ENCODE measurements at places on chromosomes 6 and 20.
A peak's percentile ranks its signal among the peaks of the same experiment; 100 is the strongest.

DNA sequence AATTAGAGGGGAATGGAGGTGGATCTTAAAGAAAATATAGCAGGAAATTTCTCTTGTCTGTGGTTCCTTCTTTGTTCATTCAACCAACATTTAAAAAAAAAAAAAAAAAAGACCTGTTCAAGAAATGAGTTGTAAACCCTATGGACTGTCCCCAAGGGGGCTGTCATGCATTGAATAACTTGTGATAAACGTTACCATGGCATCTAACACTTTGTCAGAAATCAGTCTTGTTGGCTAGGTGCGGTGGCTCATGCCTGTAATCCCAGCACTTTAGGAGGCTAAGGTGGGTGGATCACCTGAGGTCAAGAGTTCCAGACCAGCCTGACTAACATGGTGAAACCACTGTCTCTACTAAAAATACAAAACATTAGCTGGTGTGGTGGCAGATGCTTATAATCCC lies 381.7 kb downstream of the BCKDHB start:
- DNase-seq, result no peak

- peak; percentile 41 for DNase-seq
These were observed 338.5 kb downstream of the HACE1 start for GRCh38 chr6:104521176-104521575.

DNA sequence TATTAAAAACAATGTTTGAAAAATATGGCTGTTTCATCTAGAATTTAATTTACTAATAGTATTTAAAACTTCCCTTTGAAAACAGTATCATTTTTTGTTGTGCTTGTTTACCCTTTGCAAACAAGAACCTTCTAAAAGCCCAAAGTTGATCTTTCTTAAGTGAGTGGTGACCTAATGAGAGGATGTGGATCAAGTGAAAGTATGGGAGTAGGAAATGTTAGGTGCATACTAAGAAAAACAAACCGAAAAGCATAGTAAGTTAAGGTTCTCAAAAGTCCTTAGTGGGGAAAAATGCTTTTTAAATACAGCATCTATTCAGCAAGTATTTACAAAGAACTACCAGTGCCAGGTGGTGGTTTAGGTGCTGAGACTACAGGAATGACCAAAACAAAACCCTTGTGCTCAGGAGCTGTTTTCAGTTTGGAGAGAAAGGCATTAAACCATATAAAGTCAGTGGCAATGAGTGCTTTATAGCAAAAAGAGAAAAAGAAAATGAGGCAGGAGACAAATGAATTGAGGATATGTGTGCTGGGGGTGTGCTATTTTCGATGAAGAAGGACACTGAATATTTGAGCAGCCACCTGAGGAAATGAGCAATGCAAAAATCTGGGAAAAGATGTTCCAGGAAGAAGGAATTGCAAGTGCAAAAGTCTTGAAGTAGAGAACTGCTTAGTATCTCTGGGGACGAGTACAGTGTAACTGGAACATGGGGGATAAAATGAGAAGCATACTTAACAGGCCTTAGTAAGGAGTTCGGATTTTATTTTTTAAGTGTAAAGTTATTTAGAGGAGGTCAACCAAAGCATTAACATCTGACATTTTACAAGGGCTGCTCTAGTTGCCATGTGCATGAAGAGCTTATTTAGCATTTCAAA lies 24.0 kb downstream of the RNF146 start:
- DNase-seq, result no peak

DNA sequence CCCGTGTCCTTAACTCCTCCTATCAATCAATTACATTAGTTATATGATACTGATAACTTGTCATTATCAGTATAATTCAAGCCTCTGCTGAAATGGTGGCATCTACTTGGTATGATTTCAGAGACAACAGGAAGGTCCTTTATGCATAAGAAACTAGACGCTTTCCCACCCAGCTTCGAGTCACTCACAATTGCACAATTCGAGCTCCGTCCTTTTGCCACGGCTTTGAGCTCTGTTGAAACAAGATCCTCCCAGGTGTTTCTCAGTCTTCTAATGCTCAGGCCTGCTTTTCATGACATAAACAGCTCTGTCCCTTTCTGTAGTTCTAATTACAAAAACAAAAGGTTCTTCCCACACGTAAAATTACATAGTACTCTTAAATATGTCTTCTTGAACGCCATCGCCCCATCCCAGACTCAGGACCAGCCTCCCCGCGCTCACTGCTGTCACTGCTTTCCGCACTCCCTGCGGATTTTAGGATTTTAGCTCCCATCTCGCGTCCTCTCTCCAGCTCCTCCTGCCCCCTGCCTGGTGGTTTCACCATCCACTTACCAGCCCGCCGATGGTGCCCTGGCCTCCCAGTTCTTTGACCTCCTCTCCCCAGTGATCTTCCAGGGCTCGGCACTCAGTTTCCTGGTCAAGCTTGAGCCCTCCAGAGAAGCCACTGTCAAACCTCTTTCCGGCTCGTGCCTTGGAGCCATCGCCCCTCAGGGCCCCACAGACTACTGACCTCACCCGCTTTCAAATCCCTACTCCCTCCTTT lies 23.2 kb upstream of the PNPLA1 start:
- no peak for DNase-seq

GRCh38 chr6:63537959-63538300 lies 34.4 kb upstream of the LOC128125822 start:
- no peak for DNase-seq

DNA sequence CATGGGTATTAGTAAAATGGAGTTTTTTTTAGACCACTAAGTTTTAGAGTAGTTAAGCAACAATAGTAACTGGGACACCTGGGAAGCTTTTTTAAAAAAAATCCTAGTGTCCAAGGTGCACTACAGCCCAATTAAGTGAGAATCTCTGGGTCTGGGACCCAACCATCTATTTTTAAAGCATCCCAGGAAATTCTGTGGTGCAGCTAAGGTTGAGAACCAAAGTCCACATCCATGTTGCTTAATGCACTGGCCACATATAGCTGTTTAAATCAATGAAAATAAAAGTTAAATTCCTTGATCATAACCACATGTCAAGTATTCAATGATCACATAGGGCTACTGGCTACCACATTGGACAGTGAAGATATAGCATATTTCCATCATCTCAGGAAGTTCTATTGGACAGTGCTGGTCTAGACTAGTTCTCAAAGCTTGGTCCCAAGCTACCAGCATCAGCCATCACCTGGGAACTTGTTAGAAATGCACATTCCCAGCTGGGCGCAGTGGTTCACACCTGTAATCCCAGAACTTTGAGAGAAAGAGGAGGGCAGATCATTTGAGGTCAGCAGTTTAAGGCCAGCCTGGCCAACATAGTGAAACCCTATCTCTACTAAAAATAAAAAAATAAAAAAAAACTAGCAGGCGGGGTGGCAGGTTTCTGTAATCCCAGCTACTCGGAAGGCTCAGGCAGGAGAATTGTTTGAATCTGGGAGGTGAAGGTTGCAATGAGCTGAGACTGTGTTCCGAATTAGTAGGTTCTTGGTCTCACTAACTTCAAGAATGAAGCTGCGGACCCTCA lies 12.7 kb downstream of the KIF13A start:
- DNase-seq, result no peak

GRCh38 chr6:55756531-55757031 lies 118.8 kb downstream of the BMP5 start:
- DNase-seq, result no peak

GRCh38 chr6:93684339-93684738 lies 265.0 kb upstream of the EPHA7 start:
- DNase-seq, result no peak

- no peak for DNase-seq
These were observed 434.8 kb downstream of the MAFB start for GRCh38 chr20:40254023-40254772.

DNA sequence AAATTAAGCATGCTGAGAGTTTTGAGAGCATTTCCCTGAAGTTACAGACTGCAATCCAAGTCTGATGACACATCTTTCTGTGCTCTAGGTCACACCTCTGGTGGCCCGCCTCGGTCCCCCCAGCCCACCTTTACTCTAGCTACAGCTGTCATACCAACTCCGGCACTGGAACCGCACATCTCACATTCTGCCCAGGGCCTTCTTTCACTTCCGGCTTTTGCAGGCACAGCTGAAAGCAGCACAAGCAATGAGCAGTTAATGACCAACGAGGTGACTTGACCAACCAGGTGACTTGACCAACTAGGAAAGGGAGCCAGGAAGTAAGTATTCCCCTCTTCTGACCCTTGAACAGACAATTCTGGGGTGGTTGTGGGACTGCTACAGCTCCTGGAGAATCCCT lies 88.6 kb upstream of the MOCS1 start:
- no peak for DNase-seq

DNA sequence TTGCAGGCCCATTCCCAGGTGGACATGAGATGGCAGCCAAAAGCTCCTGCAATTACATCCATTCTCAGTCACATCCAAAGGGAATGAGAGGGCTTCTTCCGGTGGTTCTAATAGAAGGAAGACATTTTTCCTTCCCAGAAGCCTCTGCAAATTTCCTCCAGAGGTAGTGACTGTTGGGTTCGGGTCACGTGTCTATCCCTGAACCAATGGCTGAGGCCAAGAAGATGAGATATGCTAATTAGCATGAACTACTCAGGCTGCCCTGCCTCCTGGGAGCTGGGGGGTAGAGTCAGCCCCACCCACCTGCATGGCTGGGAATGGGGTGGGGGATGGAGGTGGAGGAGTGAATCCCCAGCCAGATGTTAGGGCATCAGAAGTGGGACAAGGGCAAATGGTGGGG lies 61.3 kb upstream of the IYD start:
- DNase-seq, result no peak

- no peak for DNase-seq
These were observed 47.0 kb downstream of the GNAS start for GRCh38 chr20:58899512-58899911.

DNA sequence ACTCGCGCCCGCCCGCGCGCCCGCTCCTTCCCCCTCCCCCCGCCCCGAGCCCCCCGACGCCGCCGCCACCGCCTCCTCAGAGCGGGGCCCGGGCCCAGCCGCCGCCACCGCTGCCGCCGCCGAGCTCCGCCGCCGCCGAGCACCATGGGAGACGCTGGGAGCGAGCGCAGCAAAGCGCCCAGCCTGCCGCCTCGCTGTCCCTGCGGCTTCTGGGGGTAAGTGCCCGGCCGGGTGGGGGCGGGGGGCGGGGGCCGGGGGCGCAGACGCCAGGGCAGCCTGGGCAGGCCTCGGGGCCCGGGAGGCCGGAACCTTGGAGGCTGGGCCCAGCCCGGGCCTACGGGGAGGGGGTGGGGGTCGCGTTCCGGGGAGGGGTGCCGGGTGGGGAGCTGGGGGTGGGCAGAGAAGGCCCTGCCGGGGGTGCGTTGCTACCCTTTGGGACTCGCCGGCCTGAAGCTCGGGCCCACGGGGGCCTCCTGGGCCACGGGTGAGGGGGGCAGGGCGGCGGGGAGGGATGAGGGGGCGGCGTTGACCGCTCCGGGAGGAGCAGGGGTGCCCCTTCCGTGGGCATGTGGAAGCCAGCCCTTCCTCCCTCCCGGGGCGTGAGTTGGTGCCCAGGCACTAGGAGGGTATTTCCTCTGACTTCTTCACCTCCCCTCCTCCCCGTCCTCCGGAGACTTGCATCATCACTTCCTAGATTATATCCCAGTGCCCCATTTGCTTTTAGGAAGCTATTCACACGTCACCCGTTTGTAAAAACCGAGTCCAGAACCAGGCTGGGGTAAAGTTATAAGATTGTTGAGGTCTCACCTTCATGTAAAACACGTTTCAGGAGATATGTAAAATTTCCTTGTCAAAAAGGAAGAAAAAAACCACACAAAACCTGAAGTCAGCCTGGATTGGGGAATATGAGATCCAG lies 533 bp downstream of the ZFAND3 start:
- DNase-seq, result no peak

GRCh38 chr6:167350275-167350696 lies 25.4 kb downstream of the TTLL2 start:
- DNase-seq, result no peak

DNA sequence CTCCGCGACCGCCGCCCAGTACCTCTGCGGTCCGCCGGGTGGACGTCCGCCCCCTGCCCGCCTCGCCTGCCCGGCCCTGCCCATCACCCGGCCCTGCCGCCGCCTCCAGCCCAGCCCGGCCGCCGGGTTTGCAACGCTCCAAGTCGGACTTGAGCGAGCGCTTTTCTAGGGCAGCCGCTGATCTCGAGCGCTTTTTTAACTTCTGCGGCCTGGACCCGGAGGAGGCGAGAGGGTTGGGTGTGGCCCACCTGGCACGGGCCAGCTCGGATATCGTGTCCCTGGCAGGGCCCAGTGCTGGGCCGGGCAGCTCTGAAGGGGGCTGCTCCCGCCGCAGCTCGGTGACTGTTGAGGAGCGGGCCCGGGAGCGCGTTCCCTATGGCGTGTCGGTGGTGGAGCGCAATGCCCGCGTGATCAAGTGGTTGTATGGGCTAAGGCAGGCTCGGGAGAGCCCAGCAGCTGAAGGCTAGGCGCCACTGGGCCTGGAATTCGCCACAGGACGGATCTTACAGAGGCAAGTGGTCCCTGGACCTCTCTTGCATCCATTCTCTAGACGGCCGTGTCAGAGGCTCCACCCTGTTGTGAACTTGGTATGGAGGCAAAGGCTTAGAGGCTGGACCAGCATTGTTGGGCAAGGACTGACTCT lies 11.8 kb downstream of the FAM110A start:
- DNase-seq, result no peak

DNA sequence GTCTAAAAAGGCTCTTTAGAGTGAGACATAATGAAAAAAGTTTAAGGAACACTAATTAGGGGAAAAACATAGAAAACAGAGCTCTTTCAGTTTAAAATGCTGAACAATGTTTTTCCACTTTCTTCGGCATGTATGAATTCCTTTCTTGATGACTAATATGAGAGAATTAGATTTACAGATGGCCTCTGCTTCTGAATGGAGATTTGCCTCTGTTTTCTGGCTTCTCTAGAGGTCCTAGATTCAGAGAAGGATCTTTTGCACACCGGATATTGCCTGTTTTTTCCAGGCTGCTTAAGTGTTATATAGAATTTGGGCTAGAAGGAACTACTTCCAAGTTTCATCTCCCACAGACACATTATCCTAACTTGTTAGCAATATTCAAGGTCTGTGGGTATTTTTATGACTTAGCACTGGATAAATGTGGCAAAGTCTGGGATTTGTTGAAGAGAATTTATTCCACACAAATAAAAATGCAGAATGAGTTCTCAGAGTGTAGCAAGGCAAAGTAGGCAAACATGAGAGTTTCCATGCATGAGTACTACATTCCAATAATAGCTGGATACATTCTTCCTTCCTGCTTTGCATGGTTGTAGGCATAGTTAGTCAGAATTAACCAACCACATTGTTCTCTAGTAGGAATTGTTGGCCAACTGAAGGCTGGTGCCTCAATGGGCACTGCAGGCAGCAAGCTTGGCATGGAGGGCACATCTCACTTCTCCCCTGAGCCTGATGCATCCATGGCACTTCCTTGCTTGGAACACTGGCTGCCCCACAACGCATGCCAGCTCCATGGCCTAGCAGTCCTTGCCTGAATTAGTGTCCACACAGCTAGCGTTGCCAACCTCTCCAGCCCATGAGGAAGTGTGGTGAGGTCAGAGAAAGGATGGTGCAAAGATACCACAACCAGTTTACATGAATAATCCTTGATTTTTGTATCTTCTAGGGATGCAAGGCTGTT lies 224.2 kb downstream of the CLIC5 start:
- no peak for DNase-seq

GRCh38 chr6:6357032-6357431 lies 36.6 kb upstream of the F13A1 start:
- no peak for DNase-seq

GRCh38 chr6:119259027-119259426 lies 90.5 kb downstream of the MAN1A1 start:
- DNase-seq, result no peak

GRCh38 chr6:154218301-154218700 lies 138.3 kb downstream of the IPCEF1 start:
- DNase-seq, result no peak
